Epithelial cell of proximal tubule (primary cell): ENCODE measurements at places on chromosomes 1 and 21.

DNA sequence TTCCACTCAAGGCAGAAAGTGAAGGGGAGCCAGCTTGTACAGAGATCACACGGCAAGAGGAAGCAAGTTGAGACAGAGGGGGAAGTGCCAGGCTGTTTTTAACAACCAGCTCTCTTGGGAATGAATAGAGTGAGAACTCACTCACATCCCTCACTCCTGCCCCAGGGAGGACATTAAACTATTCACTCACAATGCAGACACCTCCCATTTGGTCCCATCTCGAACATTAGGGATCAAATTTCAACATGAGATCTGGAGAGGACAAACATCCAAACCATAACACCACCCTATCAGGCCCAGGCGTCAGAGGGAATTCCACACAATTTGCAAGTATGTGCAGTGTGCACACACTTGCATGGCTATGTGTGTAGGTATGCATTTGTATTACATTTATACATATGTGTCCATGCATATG lies 62.7 kb downstream of the DMAP1 start:
- no peak for DNase-seq

- DNase-seq, result no peak
Observed at GRCh38 chr1:247411621-247412327, 4.2 kb upstream of the NLRP3 start.

GRCh38 chr21:35743571-35743970 lies 316.8 kb downstream of the SETD4 start:
- no peak for DNase-seq

DNA sequence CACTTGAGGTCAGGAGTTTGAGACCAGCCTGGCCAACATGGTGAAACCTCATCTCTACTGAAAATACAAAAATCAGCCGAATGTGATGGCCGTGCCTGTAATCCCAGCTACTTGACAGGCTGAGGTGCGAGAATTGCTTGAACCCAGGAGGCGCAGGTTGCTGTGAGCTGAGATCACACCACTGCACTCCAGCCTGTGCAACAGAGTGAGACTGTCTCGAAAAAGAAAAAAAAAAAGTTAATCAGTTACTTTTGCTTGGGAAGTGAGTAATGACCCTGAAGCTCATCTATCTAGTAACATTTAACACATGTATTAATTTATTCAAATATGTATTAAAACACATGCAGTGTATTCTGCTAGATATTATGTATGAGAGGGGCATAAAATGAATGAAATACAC lies 49.4 kb downstream of the ZNF326 start:
- peak; percentile 38 for DNase-seq

GRCh38 chr1:115702959-115703358 lies 61.2 kb downstream of the VANGL1 start:
- DNase-seq, result no peak

DNA sequence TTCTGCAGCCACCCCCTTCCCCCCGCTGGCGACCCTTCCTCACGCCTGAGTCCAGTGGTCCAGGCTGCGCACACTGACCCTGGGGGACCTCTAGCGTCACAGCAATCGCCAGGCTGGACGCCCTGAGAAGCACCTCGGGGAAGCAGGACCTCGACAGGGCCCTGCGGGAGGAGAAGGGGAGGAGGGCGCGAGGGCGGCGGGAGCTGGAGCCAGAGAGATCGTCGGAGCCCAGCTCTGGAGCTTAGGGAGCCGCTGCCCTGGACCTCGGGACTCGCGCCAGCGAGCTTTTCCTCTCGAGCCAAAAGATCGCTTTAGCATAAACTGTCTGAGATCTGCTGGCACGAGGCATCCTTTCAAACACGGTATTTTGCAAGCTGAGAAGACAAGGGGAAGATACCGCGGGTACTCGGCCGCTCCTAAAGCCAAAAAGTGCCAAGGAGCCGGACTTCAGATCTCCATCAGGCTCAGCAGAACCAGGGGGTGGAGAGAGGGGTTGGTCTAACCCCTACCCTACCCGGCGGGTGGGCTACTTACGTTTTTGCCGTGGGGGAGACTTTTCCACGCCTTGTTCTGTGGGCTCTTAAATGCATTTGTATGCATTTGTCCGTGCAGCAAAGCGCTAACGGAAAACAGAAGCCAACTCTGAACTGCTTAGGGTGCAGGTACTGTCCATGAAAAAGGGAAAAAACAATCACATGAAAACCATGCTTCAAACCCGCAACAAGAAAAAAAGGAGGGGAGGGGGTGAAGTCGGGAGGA lies 586 bp downstream of the COL24A1 start:
- no peak for DNase-seq

GRCh38 chr1:8047686-8048445 lies 21.8 kb upstream of the ERRFI1 start:
- no peak for DNase-seq

- no peak for DNase-seq
Observed at GRCh38 chr1:221276896-221277409, 397.7 kb downstream of the HLX start.

GRCh38 chr1:202806845-202807450 lies 1.3 kb downstream of the KDM5B start:
- no peak for DNase-seq

DNA sequence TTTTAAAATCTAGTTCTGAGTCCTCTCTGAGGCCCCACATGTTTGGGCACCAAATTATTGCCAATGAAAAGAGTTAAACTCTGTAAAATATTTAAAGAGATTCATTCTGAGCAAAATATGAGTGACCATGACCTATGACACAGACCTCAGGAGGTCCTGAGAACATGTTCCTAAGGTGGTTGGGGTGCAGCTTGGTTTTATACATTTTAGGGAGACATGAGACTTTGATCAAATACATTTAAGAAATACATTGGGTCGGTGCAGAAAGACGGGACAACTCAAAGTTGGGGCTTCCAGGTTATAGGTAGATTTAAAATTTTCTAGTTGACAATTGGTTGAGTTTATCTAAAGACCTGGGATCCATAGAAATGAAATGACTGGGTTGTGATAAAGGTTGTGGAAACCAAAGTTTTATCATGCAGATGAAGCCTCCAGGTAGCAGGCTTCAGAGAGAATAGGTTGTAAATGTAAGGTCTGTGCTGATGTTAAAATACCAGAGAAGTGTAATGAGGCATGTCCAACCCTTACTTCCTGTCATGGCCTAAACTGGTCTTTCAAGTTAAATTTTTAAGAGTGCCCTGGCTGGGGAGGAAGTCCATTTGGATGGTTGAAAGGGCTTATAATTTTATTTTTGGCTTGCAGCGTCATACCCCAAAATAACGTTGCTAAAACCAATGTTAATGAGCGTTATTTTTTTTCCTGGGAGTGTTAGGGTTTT lies 274.9 kb downstream of the NUF2 start:
- DNase-seq, result no peak

DNA sequence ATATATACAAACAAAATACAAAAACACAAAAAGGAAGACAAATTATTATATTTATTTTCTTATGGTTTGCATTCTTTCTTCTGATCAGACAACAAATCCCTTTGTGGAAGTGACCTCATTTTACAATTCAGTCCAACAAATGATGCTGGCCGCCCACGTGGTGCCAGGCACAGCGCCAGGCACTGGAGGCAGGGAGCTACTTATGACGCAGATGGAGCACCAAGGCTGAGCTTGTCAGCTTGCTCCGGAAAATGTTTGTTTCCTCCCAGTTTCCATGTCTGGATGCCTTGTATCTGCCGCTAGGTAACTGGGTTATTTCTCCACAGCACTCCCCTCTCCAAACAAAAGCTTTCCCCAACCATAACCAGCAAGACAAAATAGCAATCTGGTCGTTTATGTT lies 30.7 kb upstream of the CD34 start:
- no peak for DNase-seq

- DNase-seq, result peak; percentile 30
Observed at GRCh38 chr1:172719694-172720138, 60.8 kb downstream of the FASLG start.

- no peak for DNase-seq
Observed at GRCh38 chr1:119133987-119134386, 6.5 kb downstream of the WARS2 start.

- DNase-seq, result no peak
Observed at GRCh38 chr1:34824817-34825454, 32.1 kb downstream of the GJA4 start.

DNA sequence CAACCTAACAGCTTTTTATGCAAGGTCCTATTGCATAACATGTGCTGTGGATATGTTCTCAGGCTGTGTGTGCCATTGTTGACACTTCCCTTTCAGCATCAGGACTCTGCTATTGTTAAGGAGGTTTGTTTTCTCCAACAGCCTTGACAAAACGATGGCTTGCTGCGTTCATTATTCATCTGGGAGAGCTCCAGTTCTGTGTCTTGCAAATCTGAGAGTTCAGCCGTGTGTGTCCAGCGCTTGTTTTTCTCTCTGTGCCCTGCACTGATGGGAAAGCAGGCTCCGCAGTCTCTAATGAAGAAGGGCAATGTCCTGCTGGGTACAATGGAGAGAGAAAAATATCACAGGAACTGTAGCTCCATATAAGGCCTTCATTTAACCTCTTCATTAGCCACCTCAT lies 63.7 kb downstream of the CLDN17 start:
- DNase-seq, result no peak

DNA sequence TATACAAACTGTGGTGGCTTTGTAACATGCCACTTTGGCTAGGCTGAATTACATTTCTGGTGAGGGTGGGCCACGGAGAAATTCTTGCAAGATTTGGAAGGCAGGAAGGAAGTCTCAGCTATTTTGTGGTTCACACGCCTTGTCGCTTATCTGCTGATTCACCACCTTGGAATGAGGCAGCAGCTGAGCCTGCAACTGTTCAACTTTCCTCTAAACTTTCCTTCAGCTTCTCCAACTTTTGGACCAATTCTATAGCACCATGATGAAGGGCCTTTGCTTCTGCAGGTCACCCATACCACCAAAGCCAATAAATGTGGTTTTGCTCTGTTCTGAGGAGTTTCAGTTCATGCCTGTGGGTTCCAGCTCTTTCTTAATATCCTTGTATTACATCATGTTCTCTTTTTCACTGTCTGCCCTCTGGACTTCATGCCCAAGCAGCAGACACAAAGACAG lies 337.6 kb upstream of the SNX7 start:
- DNase-seq, result peak; percentile 64

GRCh38 chr1:201561195-201561564 lies 22.3 kb downstream of the NAV1 start:
- DNase-seq, result no peak

DNA sequence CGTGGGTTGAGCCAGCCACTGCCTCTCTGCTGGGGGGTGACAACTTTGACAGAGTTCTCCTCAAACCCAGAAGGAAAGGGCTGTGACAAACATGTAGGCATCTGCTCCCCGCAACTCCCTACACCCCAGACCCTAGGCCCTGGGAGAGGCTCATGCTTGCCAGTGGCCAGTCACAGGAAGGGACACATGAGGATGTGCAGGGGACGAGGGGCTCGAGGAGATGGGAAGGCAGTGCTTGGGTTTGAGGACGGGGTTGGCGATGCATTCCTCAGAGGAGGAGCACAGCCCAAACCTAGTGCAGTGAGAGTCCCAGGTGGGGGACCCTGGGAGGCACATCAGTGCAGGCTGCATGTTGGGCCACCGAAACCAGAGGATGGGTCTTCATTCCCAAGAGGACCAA lies 62.1 kb downstream of the STUM start:
- DNase-seq, result no peak

- DNase-seq, result no peak
Observed at GRCh38 chr1:44267438-44267837, 54.2 kb downstream of the DMAP1 start.

GRCh38 chr1:55888685-55889317 lies 673.6 kb upstream of the USP24 start:
- DNase-seq, result no peak

DNA sequence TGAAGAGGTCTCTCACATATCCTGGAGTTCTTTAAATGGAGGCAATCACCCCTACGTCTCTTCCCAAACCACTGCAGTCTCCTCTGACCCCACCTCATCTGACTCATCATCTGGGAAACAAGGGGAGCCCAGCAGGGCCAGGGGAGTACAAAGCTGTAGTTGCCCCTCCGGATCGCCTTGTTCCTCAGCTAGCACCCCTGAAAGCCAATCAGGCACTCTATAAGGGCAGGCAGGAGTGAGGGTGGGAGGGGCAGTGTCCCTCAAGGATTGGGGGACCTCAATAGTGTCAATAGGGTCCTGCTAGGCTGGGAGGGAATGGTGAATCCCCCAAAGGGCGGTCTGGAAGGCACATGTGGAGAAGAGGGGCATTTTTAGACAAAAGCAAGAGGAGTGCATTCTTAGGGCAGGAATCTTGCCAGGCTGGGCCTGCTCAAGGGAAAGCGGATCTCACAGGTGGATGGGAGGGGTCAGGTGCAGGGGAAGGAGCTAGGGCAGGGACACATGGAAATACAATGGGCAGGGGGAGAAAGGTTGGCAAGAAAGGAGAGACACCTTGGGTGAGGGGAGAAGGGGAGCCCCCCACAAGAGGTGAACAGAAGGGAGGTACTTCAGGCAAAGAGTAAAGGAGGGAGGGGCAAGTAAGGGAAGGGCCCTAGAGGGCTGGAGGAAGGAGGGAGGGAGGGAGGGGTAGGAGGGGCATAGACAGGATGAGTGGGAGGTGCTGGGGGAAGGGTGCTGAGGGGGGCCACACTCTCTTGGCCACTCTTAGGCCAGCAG lies 5.8 kb downstream of the SHISA4 start:
- no peak for DNase-seq

GRCh38 chr1:158799689-158800088 lies 18.7 kb upstream of the OR6N2 start:
- DNase-seq, result no peak

DNA sequence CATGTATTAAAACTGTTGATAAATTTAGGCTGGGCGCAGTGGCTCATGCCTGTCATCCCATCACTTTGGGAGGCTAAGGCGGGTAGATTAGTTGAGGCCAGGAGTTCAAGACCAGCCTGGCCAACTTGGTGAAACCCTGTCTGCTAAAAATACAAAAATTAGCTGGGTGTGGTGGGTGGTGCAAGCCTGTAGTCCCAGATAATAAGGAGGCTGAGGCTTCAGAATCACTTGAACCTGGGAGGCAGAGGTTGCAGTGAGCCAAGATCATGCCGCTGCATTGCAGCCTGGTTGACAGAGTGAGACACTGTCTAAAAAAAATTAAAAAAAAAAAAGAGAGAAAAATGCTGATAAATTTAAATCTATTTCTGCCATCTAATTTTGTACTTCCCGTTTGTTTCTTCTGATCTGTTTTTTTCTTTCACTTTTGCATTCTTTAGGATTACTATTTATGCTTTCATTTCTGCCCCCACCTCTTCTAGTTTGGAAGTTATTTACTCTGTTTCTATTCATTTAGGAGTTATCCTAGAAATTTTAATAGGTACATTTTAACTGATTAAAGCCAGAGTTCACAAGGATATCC lies 3.2 kb upstream of the DENND1B start:
- no peak for DNase-seq

DNA sequence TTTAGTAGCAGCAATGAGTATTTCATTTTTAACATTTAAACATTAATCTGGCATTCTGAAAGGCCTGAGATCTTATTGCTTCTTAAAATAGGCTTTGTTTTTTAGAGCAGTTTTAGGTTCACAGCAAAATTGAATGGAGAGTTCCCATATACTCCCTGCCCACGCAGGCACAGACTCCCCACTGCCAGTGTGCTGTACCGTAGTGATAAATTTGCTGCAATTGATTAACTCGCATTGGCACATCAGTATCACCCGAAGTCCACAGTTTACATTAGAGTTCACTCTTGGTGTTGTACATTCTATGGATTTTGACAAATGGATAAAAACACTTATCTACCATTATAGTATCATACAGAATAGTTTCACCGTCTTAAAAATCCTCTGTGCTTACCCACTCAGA lies 71.8 kb upstream of the ERRFI1 start:
- no peak for DNase-seq

GRCh38 chr1:206779638-206780037 lies 7.3 kb upstream of the IL10 start:
- no peak for DNase-seq

- no peak for DNase-seq
Observed at GRCh38 chr1:210332719-210333398, 4.2 kb downstream of the HHAT start.
